ENCODE measurements at places on chromosomes 11 and 22.
A peak's percentile ranks its signal among the peaks of the same experiment; 100 is the strongest.

- peaks cover 29% of the 10 kb centered on the region for H3K36me3 ChIP-seq
- H3K4me3 ChIP-seq: no peak overlapping the region
- H3K27me3 ChIP-seq: no peaks in the 10 kb centered on the region
- DNase-seq: no peak
- H3K4me1 ChIP-seq: peaks cover 27% of the 10 kb centered on the region
- H3K27ac ChIP-seq: no peak overlapping the region
These were observed 77.4 kb downstream of the SWAP70 start for GRCh38 chr11:9741260-9741659.

DNA sequence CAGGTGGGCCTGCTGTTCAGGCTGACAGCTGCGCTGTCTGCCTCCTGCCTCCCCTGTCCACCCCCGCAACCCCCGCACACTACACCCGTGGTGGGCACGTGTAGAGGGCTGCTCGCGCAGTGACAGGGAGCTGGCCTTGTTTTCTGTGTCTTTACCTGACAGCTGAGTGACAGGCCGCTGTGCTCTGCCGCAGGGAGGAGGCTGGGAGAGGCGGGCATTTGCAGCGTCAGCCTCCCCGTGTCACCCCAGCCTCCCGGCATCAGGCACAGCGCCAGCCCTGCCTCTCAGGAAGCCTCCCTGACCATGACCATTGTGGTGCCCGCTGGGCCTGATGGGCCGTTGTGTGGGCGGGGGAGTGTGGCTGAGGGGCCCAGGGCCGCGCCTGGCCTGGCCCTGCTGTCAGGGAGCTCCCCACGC is 32.0 kb upstream of the RELT start:
- no peaks in the 10 kb centered on the region for H3K36me3 ChIP-seq
- H3K27me3 ChIP-seq: peaks cover 4% of the 10 kb centered on the region
- DNase-seq: no peak
- no peak overlapping the region for H3K27ac ChIP-seq
- no peaks in the 10 kb centered on the region for H3K4me1 ChIP-seq
- H3K4me3 ChIP-seq: no peak overlapping the region

GRCh38 chr22:36387709-36387958 is 133 bp downstream of the MYH9 start:
- no peak for DNase-seq
- peak overlapping the region; percentile 85 for H3K4me3 ChIP-seq
- no peaks in the 10 kb centered on the region for H3K27me3 ChIP-seq
- peaks cover 27% of the 10 kb centered on the region for H3K36me3 ChIP-seq

- peak overlapping the region; percentile 65 for H3K27ac ChIP-seq
- H3K36me3 ChIP-seq: peaks cover 9% of the 10 kb centered on the region
- H3K4me3 ChIP-seq: peak overlapping the region; percentile 79
- H3K27me3 ChIP-seq: peaks cover 59% of the 10 kb centered on the region
These were observed 728 bp downstream of the CTTN start for GRCh38 chr11:70398834-70399680.

- H3K4me3 ChIP-seq: no peak overlapping the region
- no peak overlapping the region for H3K27ac ChIP-seq
- no peaks in the 10 kb centered on the region for H3K27me3 ChIP-seq
- no peaks in the 10 kb centered on the region for H3K36me3 ChIP-seq
- H3K4me1 ChIP-seq: no peaks in the 10 kb centered on the region
- DNase-seq: no peak
These were observed 177.4 kb downstream of the JRKL start for GRCh38 chr11:96567176-96567575.

DNA sequence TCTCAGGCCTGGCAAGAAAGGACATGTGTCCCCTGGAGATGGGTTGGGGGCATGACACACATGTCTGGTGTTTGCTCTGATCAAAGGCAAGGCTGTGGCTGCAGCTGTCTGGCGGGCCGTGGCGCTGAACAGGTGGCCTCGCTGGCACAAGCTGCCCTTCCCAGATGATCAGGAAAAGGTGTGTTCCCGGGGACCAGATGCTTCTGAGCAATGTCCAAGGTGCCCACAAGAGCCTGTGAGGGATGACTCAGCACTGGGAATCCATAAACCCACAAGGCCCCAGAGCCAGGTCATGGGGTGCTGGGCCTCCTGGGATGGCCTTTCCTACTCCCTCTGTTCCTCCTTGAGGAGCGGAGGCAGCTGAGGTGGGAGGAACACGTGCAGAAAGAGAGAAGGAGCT is 9.7 kb upstream of the LRP5 start:
- no peak overlapping the region for H3K4me3 ChIP-seq
- peaks cover 8% of the 10 kb centered on the region for H3K4me1 ChIP-seq
- H3K27ac ChIP-seq: no peak overlapping the region
- no peaks in the 10 kb centered on the region for H3K36me3 ChIP-seq
- no peak for DNase-seq

DNA sequence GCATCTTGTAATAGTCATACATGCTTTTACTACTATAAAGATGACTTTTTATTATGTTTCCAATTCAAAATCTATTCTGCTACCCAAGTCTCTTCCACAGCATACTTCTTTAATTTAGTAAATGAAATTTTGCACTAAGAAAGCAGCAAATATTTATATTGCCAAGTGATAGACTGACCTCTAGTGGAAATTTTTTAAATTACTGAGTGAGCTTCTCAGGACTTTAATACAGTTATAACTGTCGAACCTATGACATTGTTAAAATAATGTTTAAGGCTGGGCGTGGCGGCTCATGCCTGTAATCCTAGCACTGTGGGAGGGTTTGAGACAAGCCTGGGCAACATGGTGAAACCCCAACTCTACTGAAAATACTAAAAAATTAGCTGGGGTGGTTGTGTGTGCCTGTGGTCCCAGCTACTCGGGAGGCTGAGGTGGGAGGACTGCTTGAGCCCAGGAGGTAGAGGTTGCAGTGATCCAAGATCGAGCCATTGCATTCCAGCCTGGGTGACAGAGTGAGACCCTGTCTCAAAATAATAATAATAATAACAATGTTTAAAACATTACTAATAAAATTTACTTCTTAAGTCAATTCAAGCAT is 27.3 kb downstream of the STK33 start:
- no peak overlapping the region for H3K4me3 ChIP-seq
- H3K27me3 ChIP-seq: peaks cover 31% of the 10 kb centered on the region
- peaks cover 5% of the 10 kb centered on the region for H3K4me1 ChIP-seq
- no peak overlapping the region for H3K27ac ChIP-seq

DNA sequence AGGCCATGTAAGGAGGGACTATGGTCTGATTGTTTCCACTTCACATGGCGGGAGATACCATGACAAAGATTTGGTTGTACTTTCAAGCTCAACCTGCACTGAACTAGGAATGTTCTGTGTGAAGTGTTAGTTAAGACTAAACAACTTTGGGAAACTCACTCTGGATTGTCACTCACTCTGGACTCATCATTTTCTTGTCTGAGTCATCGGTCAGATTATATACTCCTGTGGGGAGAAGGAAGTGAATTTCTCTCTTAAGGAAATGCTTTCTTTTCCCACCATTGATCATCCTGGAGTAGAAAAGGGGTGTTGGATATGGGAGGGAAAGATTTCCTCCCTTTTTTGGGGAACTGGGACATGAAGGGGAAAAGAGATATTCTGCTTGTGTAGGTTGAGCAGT is 26.9 kb upstream of the CAT start:
- DNase-seq: no peak
- no peaks in the 10 kb centered on the region for H3K4me1 ChIP-seq
- H3K36me3 ChIP-seq: no peaks in the 10 kb centered on the region
- H3K4me3 ChIP-seq: no peak overlapping the region

- H3K27ac ChIP-seq: peak overlapping the region; percentile 27
- peaks cover 1% of the 10 kb centered on the region for H3K36me3 ChIP-seq
- DNase-seq: no peak
- no peak overlapping the region for H3K4me3 ChIP-seq
These were observed 6.5 kb upstream of the RBM14 start for GRCh38 chr11:66609721-66610617.

All from activated T-helper 1 cell treated with anti-CD3 and anti-CD28 coated beads, Interleukin-12 subunit alpha, Interleukin-12 subunit beta, Interleukin-2, Interleukin-4 antibody, amounts not matched to agents 30 ng/mL and 10 ng/mL and 1 ng/mL, durations not matched to agents 14 hours and 24 hours and 36 hours (primary cell).